ENCODE measurements at places on chromosomes 11 and 22.
A peak's percentile ranks its signal among the peaks of the same experiment; 100 is the strongest.

- no peak for DNase-seq
These were observed 2.3 kb upstream of the IRF7 start for GRCh38 chr11:617912-618682.

GRCh38 chr22:26735019-26735409 lies 77.6 kb downstream of the MIAT start:
- no peak for DNase-seq

DNA sequence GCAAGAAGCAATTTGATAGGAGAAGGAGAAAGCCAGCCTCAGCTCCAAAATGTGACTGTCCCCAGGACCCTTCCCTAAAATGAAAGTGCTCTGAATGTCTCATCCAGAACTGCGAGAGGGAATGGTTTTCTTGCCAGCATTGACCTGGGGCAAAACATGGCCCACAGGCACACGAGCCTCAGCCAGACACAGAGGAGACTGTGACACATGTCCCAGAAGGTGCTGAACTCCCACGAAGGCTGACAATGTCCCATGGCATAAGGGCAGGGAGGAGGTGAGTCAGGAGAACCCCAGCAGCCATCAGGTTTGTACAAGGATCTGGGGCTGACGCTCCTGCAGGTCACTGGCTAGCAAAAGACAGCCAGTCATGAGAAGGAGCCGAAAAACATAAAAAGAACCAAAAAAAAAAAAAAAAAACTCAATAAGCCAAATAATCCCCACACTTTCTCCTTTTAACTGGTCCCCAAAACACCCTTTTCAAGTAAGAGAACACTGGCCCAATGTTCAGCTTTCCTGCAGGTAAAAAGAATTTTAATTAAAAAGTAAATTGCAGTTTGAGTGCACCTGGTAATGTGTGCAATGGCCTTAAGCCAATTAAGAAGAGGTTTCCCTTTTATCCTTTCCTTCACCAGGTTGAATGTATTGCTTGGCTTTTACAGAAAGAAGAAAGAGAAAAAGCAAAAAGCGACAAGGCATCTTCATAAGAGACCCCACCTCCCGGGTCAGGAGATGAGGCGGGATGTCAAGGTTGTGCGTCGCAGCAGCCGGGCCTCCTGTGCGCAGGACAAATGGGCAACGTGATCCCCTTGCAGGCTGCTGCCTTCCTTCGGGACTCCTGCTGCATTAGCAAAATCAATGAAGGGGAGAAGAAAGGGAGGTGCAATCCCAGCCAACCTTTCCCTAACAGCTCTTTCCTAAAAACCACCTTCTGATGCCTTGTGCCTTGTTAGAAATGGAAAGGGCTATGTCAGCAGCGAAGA lies 43.6 kb downstream of the GALNT18 start:
- DNase-seq = no peak

GRCh38 chr11:85590848-85591483 lies 36.2 kb downstream of the DLG2 start:
- DNase-seq = no peak

DNA sequence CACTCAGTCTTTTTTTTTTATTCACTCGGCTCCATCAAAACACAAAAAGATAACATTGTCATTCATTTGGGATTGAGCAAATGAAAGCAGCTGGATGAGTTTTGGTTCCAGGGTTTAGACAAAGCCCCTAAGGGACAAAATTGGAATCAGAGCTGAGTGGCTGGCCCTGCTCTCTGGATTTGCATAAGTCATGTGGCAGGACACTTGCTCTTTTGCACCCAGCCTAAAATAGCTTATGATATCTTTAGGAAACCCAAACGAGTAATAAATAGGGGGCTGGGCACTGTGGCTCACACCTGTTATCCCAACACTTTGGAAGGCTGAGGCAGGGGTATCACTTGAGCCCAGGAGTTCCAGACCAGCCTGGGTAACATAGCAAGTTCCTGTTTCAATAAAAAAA lies 11.0 kb upstream of the TMEM121B start:
- DNase-seq = no peak

DNA sequence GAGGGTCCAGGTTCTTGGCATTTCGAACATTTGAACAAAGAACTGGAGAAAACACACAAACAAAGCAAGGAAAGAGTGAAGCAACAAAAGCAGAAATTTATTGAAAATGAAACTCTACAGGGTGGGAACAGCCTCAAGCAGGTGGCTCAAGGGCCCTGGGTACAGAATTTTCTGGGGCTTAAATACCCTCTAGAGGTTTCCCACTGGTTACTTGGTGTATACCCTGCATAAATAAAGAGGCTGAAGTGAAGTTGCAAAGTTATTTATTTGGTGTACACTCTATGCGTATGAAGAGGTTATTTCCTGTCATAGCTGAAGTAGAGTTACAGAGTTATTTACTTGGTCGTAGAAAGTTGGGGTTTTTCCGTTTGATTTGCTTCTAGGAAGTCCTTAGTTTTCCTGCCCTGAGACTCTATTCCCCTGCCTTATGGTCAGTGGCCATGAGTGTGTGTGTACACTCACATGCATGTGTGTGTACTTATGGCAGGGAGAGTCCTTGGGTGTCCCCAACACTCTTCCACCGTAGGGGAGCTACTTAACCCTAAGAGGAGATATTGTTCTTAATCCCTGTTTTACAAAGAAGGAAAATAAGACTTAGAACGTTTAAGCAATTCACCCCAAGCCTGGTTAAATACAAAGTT lies 5.6 kb upstream of the SMCO4 start:
- no peak for DNase-seq

- no peak for DNase-seq
These were observed 813.3 kb upstream of the RAG2 start for GRCh38 chr11:37411289-37411688.

GRCh38 chr11:26676641-26677040 lies 45.2 kb downstream of the SLC5A12 start:
- DNase-seq = no peak

- DNase-seq = no peak
These were observed 45.6 kb downstream of the ZNF280B start for GRCh38 chr22:22462813-22463567.

GRCh38 chr22:41557401-41558240 lies 3.2 kb upstream of the CSDC2 start:
- peak; percentile 20 for DNase-seq

- DNase-seq = no peak
These were observed 44.0 kb downstream of the HIRA start for GRCh38 chr22:19387575-19387974.

- DNase-seq = no peak
These were observed 453.5 kb downstream of the LRRC4C start for GRCh38 chr11:41005986-41006385.

- DNase-seq = no peak
These were observed 267.6 kb upstream of the TENM4 start for GRCh38 chr11:79708319-79708932.

DNA sequence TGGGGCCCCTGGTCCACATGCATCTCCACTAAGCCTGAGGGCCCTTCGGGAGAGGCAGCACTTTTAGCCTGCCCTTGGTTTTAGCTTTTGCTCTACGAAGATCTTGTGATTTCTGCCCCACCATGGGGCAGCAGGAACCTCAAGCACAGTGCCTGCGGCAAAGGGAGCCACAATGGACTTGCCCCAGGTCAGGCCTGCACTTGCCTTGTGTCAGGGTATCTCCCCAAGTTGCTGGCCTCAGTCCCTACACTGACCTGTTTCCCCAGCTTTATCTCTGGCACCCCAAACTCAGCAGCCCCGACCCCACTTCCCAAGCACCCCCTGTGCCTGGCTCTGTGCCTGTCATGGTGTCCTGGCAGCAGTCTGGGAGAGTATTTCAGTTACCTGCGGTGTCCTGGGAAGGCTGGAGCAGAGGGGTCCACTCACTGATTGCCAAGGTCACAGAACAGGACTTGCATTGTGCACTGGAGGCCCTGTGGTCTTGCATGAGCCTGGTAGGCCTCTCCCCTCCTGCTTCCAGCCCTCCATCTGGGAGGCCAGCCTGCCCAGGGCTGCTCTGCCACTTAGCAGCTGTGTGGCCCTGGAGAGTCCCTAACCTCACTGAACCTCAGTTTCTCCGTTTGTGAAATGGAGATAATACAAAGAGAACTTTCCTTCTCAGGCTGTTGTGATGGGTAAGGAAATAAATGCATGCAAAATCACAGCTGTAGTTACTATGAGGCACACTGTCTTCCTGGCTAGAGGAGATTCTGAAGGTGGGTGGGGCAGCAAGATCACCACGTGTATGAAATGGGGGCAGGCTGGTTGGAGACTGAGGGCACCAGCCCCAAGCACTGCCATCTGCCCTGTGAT lies 3.6 kb upstream of the AIFM3 start:
- no peak for DNase-seq

DNA sequence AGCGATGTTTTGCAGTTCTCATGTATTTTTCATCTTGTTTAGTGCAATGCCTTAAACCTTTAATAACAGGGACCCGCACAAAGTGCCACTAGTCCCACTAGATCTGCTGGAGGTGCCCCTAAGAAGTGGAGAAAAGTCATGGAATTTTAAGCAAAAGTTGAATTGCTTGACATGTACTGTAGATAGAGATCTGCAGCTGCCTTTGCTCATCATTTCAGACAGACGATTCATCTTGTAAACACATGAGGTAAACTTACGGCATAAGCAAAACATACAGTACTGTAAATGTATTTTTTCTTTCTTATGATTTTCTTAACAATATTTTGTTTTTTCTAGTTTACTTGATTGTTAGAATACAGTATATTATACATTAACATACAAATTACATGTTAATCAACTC lies 295.6 kb downstream of the CASP12 start:
- DNase-seq = no peak

DNA sequence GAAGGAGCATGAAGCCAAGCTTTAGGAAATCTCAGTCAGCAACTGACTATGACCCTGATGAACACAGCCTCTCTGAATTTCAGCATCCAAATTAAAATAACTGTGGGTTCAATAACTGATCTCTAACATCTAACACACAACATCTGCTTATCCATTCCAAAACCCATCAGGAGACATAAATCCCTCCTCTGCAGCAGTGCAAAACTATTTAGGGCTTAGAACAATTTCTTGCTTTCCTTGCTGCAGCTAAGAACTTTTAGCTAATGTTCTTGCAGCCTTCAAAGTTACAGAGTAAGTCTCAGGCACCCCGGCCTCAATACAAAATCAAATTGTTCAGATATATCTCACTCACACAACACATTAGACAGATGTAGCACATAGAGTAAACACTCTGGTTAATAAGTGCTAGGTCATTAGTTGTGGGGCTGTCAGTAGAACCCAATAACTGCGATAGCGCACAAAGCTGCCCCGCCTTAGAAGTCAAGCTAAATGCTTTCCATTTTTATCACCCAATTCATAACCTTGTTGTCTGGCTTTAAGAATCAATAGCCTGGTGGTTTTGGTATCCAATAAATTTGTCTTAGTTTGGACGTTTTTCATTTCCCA lies 139.6 kb downstream of the LARGE1 start:
- DNase-seq = no peak

DNA sequence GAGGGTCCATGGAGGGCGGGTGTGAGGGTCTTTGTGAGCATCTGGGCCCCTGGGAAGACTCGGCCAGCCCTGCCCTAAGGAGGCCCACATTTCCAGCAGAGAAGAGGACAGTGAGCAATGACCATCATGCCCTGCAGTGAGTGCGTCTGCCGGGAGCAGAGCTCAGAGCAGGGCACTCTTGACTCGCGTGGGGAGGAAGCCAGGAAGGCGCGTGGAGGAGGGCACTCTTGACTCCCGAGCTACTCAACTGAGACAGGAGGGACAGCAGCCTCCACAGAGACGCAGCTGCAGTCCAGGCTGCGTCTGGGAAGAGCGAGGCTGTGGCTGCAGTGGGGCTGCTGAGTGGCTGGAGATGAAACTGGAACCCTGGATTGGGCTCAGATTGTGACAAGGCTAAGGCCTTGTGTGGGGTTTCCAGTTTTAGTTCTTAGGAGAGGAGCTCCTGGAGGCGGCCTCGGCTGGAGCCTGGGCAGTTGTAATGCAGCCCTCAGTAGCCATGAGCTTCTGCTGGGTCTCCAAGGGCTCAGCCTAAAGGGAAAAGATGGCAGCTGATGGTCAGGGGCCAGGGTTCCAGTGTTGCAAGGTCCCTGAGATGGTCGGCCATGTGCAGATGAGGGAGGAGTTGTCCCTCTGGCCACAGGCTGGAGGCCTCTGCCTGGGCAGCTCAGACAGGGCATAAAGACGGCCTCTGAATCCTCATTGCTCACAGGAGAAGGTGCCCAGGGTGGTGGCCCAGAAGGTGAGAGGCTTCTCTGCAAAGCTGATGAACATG lies 264.7 kb upstream of the B3GAT1 start:
- DNase-seq = no peak

DNA sequence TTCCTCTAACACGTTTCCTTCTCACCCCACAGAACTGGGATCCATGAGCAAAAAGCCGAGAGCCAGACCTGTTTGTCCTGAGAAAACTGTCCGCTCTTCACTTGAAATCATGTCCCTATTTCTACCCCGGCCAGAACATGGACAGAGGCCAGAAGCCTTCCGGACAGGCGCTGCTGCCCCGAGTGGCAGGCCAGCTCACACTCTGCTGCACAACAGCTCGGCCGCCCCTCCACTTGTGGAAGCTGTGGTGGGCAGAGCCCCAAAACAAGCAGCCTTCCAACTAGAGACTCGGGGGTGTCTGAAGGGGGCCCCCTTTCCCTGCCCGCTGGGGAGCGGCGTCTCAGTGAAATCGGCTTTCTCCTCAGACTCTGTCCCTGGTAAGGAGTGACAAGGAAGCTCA lies 24.0 kb downstream of the CD5 start:
- no peak for DNase-seq

DNA sequence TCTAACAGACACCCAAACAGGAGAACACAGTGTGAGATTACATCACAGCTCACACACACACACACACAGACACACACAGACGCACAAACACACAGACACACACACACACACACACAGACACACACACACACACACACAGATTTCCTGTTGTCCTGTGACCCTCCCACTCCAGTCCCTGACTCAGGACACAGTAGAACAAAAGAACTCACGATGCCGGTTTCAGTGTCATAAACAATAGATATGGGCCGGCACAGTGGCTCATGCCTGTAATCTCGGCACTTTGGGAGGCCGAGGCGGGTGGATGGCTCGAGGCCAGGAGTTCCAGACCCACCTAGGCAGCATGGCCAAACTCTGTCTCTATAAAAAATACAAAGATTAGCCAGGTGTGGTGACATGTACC lies 13.8 kb upstream of the KAT5 start:
- DNase-seq = no peak

DNA sequence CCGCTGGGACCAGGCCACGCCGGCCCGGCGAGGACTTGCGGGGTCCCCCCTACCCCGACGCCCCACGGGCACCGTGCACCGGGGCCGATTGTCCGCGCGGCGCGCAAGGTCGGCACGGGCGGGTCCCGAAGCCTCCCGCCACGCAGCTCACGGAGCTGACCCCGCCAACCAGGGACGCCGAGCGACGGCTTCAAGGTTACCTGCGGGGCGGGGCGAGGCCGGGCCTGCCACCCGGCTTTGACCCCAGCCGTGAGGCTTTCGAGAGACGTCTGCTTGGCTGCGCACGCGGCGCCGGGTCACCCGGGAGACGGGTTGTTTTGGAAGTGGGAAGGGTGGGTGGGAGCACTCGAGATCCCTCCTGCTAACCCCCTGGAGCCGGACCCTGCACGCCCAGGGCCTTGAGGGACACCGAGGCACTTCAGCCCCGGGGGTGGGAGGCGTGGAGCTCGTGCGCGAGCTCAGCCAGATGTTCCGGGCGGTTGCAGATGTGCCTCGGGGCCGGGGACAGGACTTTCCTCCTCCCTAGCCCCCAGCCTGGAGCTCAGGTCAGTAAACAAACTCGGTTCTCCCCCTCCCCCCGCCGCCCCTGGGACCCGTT lies 3.2 kb upstream of the WNT11 start:
- peak; percentile 22 for DNase-seq

Data from stimulated activated CD4-positive, alpha-beta T cell treated with anti-CD3 and anti-CD28 coated beads, Interleukin-4, amount 100 ng/mL, for 24 hours (primary cell).